ENCODE measurements at places on chromosomes 2 and 18. TPM values are rescaled to one million over a fixed set of nuclear protein-coding genes. Genes with fewer than 3 reads are reported as not detected.

Gene IGFBP5
- total RNA-seq, result not detected

- DNase-seq, result no peak
Observed at GRCh38 chr2:14480906-14481305, 151.6 kb upstream of the LRATD1 start.

DNA sequence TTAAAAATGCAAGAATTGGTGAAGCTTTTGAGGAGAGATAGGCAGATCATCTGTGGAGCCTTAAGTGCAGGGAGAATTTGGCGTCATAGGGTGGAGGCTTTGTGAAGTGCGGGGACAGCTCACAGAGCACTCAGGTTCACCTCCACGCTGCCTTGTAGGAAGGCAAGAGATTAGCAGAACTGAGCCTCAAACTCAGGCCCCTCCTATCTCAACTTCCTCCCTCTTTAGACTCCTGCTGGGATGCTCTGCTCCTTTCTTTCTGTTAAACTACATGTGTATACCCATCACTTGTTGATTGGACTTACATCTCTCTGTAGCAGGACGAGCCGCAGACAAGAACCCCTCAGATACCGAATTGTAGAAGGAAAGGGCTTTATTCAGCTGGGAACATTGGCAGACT lies 422.2 kb downstream of the SETBP1 start:
- no peak for DNase-seq

Gene STAT1
- 80.7 TPM for total RNA-seq

- no peak for DNase-seq
Observed at GRCh38 chr18:55319459-55320193, 268.4 kb downstream of the TCF4 start.

DNA sequence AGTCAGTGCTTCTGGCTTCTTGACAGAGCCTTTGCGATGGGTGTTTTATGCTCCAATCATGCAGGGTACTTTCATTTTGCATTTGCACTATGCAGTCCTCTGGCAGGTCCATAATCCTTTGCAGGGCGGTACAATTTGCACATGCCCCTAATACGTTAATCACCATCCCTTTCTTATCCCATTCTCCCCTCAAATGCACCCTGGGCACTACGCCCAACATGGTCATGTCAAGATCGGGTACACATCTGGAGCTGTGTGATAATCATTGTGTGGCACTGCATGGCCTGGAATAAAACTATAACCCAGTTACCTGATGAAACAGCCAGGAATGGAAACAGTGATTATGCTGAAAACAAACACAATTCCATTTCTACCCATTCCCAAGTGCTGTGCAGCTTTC lies 27.7 kb downstream of the LOXHD1 start:
- DNase-seq, result no peak
